ENCODE measurements at places on chromosomes 11 and 22.

DNA sequence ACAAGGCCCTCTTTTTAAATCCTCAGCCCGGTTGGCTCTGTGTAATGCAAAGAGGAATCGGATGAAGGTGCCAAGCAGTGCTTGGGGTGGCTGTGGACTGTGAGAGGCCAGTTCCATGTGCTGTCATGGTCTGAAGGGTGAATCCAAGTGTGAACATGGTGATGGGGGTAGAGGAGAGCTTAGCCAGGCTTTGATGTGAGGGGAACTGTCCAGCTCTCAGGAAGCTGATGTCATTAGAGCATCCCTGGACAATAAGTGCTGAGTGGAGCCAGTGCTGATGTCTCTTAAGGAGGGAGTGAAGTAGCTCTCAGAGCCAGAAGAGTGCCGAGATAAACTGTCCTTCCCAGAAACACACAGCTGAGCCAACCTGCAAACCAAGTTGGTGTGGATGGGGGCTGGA is 53.6 kb downstream of the NAV2 start:
- DNase-seq = no peak

DNA sequence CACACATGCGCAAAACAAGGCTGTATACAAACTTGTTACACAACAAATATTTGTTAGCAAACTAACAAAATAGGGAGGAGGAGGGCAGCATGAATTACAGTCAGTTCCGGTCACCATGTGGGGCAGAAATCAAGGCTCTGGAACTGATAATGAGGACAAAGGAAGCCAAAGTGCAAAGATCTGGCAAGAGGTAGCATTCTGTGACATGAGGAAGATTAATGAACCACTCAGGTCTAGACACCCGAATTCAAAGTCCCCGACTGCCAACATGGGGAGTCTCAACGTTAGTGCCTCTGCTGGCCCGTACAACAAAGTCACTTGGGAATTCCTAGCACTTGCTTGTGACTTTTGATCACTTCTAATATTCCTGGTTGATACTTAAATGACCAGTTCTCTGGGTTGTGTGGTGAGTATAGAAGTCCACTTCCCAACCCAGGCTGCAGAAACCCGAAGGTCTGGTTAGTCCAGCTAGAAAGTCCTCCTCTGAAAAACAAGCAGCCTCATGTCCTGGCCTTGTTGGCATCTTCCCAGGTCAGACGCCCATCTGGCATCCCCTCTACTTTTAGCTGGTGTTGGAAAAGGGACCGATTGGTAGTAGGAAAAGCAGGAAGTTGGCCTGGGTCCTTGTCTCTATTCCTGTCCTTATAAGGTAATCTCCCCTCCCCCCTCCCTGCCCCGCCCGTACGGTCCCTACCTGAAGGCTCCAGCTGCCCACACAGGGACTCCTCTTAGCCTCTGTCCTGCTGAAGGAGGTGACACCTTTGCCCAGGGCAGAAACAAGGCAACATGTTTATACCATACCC is 1.6 kb downstream of the SUN2 start:
- no peak for DNase-seq

DNA sequence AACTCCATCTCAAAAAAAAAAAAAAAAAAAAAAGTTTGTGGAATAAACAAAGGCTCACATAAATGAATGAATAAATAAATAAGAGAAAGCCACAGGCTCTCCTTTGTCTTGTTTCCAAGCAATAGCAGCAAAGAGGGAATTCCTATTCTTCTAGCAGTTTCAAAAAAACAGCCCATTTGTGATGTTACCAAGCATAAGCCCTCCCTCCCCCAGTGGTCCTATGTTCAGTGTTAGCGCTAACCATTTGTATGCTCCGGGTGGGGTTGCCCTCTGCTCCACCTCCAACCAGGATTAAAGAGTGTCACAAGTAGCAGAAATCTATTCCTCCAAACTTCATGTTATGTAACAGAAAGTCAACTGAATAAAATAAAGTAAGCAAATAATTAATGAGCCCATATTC is 1215.0 kb upstream of the TENM4 start:
- DNase-seq = no peak

DNA sequence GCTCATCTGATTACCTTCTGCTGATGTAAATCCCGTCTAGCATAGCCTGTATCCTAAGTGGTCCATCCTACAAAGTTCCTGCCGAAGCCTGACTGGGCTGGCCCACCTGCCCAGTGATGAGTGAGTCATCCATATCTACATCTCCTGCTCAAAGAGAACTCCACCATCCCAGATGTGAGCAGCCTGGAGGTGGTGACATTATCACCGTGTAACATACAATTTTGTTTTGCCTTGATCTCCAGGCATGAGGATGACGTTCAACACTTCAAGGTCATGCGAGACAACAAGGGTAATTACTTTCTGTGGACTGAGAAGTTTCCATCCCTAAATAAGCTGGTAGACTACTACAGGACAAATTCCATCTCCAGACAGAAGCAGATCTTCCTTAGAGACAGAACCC is 5.6 kb downstream of the TMA7B start:
- DNase-seq = no peak

DNA sequence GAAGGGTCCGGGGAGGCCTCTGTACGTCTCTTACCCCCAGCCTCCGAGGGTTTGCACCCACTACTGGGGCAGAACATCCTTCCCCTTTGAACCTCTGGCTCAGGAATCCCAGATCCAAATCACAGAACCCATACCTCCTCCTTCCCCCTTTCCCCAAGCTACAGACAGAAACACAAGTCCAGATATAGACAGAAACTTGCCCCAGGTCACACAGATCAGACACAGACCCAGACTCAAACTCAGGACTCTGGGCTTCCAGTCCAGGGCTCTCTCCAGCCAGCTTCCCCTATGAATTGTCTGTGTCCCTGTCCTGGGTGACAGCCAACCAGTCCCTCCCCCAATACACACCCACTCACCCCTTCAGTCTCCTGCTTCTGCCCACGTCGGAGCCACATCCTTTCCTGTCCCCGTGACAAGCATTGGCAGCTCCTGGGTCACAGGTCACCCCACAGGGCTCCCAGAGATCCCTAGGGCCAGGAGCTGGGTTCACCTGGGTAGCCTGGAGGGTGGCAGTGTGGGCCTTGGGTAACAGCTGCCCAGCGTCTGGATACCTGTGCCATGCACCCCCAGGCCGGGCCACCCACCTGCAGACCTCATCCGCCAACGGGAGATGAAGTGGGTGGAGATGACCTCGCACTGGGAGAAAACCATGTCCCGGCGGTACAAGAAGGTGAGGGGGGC is 772 bp downstream of the TBC1D10C start:
- no peak for DNase-seq

DNA sequence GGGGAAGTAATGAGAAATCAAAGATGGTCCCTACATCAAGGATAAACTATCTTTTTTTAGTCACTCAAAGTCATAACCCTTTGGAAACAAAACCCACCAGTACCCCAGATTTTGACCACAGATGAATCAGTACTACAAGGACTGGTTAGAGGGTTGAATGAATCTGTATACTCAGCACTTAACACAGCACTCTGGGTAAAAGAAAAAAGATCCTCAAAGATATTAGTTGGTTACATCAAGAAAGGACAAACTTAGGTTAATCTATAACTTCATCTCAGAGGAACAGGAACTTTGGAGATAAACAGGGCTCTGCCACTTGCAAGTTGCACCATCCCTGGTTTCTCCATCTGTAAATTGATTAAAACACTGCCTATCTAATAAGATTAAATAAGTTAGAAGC is 18.8 kb downstream of the SC5D start:
- no peak for DNase-seq

GRCh38 chr22:32776397-32776796 is 25.1 kb upstream of the TIMP3 start:
- no peak for DNase-seq

DNA sequence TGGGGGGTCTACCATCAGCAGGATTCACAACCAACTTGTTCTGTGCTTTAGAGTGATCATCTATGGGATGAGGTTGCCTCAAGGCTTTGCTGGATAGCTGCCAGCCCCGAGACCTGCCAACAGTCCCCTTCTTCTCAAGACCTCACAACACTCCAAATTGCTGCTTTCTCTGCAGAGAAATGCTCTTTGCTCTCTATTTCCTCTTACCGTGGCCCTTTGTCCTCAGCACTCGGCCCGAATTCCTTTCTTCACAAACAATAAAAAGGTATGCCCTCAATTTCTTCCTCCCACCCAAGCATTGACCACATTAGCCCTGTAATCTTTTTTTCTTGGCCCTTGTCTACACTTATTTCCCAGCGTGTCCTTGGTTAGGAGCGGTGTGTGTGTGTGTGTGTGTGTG is 147.4 kb upstream of the SNX19 start:
- no peak for DNase-seq

GRCh38 chr11:134502153-134502550 is 90.1 kb upstream of the B3GAT1 start:
- no peak for DNase-seq

DNA sequence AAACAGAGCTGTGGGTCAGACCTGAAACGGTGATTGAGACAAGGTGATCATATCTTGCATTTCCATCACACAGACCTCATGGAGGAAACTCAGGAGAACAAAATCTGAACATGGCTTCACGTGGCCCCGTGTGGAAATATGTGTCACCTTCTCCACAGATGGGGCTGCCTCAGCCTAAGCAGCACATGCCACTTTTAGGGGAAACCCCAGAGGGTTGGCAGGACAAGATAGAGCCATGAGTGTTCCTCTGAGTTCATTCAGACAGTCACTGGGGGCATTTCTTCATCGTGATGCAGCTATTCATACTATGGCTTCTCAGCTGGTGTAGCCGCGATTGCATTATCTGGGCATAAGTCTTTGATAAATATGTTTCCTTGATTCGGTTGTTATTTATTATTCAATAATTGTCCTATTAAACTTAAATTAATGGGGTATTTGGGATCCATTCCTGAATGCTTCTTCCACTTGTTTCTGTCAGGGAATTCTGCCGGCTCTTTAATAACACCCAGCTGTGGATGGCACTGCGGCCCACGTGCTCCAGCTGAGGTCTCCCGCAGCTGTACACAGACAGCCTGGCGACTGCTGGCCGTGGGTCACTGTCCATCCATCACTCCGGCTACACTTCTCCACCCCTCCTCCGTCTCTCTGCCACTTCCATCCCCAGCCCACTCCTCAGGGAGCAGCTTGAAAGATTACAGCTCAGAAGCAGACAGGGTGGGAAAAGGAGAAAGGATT is 485.1 kb downstream of the OPCML start:
- no peak for DNase-seq

DNA sequence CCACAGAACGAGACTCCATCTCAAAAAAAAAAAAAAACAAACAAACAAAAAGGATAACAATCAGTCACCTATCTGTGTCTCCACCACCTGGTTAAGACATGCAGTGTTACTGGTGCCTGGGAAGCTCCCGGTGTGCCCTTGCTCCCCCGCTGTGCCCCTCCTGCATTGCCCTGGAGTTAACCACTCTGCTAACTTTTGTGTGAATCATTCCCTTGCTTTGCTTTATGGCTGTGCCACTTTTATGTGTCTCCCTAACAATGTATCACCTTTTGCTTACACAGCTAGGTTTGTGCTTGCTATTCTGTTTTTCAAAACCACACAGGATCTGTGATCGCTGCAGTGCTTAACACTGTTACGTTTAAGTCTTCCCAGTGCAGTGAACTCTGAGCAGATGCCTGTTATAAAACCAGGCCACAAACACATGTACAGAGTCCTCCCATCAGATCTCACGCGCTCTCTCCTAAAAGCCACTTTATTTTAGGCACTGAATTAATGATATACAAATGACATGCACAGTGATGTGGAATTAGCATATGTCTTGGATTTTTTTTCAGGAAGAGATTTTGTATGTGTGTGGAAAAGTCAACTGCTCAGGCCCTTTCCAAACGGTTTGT is 69.9 kb downstream of the BUD13 start:
- no peak for DNase-seq

GRCh38 chr22:32465661-32466060 is 1.4 kb upstream of the BPIFC start:
- DNase-seq = no peak

DNA sequence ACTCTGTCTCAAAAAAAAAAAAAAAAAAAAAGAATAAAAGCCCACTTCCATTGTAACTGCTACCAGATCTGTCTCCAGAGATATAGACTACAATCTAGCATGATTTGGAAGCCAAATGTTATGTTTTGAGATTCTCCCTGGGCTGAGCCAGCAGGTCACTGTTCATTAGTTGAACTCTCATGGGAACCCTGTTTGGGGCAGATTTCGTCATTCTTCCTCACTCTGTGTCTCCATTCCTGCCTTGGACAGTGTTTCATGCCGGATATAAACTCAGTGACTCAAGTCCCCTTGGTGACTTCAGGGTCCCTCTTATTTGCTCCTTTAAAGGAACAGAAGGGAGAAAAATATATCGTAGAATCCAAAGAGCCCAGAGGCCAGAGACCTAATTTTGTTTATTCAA is 378.1 kb downstream of the LARGE1 start:
- no peak for DNase-seq

DNA sequence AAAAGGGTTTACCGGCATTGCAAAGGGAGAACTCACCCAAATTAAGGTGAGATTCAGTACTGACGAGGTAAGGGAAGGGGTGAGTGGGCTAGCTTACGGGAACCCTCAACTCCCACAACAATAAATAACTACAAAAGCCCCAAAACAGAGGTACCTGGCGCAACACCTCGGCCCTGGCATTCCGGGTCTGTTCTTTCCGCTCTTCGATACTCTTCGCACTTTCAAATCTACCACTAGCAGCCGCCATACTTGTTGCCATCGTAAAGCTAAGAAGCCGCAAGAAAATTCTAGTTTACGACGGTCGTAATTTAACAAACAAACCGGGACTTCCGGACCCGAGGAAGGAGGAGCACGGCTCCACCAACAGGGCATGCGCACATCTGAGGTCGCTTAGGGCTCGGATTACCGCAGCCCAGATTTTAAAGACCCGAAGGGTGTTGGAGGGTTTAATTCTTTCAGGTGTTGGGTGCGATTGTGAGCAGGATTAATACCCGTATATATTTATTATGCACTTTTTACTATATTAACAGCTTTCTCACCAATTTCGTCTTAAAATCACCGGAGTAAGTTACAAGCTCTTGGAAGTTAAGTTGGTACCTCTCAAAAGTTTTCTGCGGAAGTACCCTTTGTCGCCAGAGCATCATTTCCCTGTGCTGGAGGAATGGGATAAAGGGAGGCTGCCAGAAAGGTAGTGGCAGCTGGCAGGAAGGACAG is at the start of gene CWF19L2:
TSS of gene CWF19L2 (minus strand) at position 268 of the 714 bp plus-strand sequence. CDS start at position 259, 9 bp downstream.
- DNase-seq = peak; percentile 94

DNA sequence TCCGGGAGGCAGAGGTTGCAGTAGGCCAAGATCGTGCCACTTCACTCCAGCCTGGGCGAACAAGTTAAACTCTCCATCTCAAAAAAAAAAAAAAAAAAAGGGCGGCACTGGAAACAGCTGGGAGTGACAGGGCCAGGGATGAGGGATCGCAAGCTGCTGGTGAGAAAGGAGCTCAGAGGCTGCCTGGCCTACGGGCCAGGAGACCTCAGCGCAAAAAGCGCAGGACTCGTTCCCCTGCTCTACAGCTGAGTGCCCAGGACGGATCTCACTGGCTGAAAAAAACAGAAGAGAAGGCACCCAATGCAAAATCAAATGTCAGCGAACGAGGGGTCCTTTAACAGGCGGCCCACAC is 650 bp upstream of the NUP50 start:
- no peak for DNase-seq

- DNase-seq = no peak
These were observed 83.0 kb downstream of the TRAF6 start for GRCh38 chr11:36427079-36427478.
